Thyroid gland (tissue), 4 donors: ENCODE measurements at places on chromosomes 2 and 18.
A peak's percentile ranks its signal among the peaks of the same experiment; 100 is the strongest.

DNA sequence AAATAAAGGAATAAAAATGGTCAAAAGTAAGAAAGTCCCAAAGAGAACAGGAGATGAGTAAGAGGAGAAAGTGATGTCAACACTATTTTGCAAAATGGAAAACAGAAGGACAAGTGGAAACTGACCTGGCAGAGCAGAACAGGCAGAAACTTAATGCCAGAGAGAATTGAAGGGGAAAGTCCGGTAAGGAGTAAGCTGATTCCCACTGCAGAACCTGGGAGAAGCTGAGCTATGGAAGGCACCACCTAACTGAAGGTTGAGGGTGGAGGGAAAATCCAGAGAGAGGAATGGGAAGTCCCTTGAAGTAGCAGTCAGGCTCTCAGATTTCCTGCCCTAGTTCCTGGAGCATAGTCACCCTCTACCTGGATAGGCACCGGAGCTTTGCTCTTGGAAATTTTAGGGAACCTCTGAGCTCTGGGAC is 59.8 kb downstream of the MOGAT1 start:
- DNase-seq = no peak

- peak; percentile 18 for DNase-seq
Measured at GRCh38 chr2:86274918-86275275, 62.5 kb downstream of the REEP1 start.

GRCh38 chr2:212945526-212945925 is 205.9 kb downstream of the IKZF2 start:
- no peak for DNase-seq

GRCh38 chr18:8984131-8984721 is 118.3 kb upstream of the NDUFV2 start:
- no peak for DNase-seq

- DNase-seq = no peak
Measured at GRCh38 chr2:229530434-229530833, 183.9 kb downstream of the DNER start.

GRCh38 chr2:75920859-75921551 is 210.3 kb upstream of the GCFC2 start:
- DNase-seq = peak; percentile 3

DNA sequence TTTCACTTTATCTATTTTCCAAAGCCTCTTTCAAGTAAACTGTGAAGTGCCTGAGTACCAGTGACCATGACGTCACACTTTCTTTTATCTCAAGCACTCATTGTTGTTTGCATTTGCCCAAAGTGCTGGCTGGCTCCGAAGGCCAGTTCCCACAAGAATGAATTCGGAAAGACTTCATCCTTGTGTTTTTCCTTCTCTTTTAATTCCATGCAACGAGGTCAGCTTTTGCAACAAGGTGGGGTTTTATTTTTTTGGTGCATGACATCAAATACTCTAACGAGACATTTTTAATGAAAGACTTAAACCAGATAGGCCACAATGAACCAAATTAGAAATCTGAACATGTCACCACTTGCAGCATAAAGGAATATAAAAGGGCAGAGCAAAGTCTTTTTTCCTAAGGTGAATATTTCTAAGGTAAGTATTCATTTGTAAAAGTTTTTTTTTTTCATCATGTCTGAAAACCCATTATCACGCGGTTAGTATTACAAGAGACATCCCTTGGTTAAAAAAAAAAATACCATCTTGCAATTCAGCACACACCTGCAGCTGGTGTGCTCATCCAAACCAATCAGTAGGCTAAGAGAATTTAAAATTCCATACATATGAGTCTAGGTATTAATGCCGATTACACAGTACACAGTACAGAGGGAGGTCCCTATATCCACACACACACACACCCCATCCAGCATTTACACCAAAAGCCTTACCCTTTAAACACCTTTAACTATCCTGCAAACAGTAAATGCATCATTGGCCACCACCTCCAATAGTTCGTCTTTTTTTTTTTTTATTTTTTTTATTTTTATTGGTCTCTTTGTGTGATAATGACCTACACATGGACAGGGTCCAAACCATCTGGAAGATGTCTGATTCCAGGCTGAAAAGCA is 2.3 kb downstream of the ARL4C start:
- DNase-seq = peak; percentile 44

- DNase-seq = peak; percentile 95
Measured at GRCh38 chr2:235414422-235414821, 79.4 kb upstream of the AGAP1 start.

GRCh38 chr2:160168878-160169277 is 31.2 kb downstream of the ITGB6 start:
- DNase-seq = no peak

- no peak for DNase-seq
Measured at GRCh38 chr2:37318401-37318800, 6.2 kb downstream of the PRKD3 start.

DNA sequence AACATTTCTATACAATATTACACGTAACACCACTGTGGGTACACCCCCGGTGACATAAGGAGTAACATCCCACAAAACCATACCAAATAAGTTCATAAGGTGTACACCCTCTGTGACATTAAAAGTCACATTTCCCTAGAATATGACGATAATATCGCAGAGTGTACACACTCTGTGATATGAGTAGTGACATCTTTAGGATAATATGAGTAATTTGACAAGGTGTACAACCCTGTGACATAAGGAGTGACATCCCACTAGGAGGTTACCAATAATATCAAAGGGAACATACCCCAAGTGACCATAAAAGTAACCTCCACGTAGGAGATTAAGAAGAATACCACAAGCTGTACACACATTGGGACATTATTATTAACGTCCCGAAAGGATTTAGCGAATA is 24.0 kb upstream of the TEX261 start:
- no peak for DNase-seq

DNA sequence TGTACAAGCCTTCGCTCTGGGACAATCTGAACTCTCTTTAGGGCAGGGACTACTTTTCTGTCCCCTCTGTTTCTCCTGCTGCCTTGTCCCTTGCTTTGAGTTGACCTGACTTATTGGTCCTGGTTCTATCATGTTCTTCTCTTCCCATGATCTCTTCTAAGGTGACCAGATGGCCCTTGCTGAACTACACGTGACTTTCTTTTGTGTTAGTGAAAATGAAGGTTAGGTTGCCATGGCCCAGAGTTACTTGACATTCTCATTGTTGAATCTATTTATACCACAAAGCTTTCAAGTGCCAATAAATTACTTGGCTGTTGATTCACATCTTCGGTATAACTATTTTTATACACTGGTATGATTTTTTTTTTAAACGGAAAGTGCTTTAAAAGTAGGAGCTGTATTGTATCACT is 24.4 kb downstream of the MRPL33 start:
- DNase-seq = no peak

DNA sequence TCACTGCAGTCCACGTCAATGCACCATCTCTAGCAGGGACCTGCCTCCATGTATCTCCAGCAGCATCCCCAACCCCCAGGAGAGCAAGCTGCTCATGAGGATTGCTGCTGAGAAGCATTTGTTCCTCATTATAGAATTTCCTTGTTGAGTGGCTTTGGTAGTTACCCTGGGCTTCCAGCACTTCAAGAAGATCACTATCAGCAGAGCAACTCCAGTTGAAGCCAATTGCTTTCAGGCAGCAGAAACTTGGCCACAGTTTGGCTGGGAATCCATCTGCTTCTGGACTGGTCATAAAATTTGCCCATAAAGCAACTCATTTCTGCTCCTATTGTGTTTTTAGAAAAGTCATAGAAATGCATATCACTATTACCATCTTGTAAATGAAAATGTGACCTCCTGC is 17.4 kb downstream of the TRPM8 start:
- DNase-seq = no peak

- DNase-seq = peak; percentile 34
Measured at GRCh38 chr2:46876741-46877384, 38.7 kb downstream of the MCFD2 start.

- no peak for DNase-seq
Measured at GRCh38 chr2:102660070-102660469, 40.7 kb downstream of the SLC9A2 start.

DNA sequence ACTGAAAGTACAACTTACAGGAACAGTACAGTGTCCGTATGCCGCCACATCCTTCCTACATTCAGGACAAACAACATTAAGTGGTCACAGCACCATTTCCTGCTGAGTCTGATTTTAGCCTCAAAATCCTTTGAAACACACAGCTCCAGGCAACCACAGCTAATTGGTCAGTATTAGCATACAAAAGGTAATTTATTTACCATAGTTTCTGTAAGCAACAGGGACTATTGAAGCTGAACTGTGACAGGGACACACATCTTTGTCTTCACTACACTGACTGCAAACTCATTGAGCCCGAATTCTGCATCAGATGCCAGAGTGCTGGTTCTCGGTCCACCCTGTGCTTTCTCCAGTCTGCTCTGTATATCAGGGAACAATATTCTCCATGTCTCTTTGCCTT is 151.8 kb downstream of the ST6GAL2 start:
- DNase-seq = no peak

GRCh38 chr2:209411296-209411695 is 12.6 kb upstream of the MAP2 start:
- DNase-seq = no peak
